Activated CD8-positive, alpha-beta memory T cell treated with anti-CD3 and anti-CD28 coated beads for 4 hours (primary cell): ENCODE measurements at places on chromosomes 7 and 10.

DNA sequence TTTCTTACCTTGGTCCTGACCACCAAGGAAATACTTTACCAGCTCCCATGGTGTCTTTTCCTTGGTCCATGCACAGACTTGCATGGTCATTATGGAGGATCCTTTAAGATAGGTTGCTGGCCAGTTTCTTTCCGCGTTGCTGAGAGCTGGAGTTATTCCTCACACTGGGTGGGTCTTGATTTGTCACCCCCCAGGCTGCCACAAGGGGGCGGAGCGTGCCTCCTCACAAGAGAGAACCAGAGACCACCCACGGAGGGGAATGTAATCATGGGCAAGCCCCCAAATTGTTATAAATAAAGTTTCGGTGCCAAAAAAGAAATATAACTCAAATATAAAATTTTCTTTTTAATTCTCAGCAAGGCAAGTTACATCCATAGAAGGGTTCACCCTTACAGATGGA, 10.5 kb upstream of the TRIM24 start:
- peak; percentile 5 for DNase-seq

DNA sequence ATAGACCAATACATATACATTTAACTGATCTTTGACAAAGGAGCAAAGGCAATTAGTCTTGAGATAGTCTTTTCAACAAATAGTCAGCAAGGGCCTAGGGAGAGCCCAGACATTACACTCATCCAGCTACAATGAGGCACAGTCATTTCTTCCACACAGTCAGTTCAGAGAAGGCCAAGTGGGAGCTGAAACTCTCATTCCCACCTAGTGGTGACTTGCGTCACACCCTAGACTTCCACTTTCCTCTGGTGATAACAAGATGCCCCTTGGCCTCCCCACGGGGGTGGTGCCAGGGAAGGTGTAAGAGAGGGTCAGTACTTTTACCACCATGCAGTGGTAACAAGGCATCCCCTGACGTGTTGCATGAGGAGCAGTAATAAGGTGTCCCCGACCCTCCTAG, 8.0 kb downstream of the FRMPD2 start:
- DNase-seq = no peak

- DNase-seq = no peak
Observed at GRCh38 chr7:111011520-111011919, 79.4 kb upstream of the LRRN3 start.

DNA sequence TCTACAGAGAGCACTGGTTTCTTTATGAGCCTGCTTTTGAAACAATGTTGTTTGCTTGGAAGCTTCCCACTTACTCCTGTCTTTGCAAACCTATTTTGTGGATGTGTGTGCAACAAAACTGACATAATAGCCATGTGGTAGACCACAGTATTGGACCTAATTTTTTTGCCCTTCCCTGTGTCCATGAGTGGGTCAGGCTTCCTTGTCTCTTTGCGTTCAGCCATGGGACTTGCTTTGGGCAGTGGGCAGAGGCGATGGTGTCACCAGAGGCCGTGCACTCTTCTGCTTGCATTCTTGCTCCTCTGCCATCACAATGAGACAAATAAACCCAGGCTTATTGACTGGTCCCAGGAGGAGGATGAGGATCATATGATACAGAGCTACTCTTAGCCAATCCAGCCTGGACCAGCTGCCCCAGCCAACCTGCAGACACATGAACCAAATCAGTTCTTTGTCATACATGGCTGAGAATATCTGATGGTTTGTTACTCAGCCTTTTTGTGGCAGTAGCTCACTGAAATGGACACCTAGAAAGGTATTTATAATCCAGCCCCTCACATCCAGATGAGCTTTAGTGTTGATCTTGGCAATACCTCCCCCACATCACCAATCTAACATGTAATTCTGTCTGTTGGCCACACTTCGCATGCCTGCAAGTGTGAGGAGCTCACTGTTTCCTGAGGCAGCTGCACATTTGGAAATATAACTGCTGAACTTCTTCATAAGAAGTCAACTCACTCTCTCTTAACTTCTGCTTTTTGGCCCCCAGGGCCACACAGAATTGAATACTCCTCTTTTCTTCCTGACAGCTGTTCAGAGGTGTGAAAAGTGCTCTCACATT, 427.8 kb upstream of the ZMIZ1 start:
- no peak for DNase-seq

DNA sequence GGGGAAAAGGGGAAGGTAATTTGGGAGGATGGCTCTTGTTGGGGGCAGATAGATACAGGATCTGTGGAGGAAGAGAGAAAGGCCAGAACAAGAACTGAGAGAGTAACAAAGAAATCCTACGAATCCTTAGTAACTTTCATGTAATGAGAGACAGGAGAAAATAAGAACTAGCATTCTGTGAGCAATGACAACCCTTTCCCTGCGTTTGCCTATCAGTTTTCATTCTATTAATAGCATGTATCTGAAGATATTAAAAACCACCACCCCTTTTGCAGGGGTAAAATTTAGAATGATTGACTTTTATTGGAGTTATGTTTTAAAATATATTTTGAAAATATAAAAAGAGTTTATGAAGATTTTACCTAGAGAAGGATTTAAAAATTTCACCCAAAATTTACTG, 132.8 kb downstream of the ZEB1 start:
- DNase-seq = no peak

- no peak for DNase-seq
Observed at GRCh38 chr7:143248761-143249354, 14.4 kb upstream of the GSTK1 start.

DNA sequence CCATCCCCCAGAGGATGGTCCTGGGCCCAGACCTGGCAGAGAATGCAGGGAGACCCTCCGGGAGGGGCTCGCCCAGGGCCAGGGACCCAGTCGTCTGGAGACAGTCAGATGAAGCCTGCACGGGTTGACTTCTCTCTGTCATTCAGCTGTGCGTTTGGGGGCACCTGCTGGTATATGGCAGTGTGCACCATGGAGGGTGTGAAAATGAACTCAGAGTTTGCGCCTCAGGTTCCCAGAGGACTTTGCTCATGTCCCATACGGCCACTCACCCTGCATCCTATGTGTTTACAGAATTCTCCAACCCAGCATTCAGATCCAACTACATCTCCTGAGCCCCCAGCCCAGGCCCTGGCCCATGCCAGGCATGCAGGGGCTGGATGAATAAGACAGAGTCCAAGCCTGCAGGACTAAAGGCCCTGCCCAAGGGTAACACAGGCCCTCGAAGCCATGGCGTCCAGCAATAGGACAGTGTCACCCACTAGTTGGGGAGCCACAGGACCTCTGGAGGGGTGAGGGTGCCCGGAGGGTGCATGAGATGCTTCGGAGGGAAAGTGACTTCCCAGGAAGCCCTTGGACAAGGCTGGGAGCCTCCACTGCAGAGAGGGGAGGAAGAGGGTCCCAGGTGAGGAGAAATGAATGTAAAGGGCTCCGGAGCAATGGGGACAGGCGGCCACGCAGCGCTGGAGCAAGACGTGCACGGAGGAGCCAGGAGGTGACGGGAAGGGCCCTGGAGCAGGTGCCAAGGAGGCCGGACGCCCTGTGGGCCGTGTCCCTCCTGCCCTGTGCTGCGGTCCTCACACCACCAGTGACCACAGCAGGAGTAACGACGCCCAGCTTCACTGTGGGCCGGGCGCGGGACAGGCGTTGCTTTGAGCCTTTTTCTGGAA, 36.3 kb downstream of the CALML3 start:
- DNase-seq = no peak

DNA sequence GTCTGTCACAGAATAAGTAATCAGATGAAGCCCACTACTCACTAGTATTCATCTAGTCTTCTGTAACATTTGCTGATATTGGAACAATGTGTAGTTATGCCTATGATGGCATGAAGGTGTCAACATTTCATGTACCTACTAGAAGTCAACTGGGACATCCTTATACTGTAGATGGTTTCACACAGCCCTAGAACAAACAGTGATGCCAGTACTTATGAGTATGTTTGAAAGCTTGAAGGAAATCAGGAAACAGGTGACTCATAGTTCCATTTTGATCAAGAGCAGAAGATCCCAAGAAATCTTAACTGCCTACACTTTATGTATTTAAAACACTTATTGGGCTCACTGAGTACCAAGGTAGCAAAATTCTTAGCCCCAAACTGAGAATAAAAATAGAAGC, 1519.6 kb downstream of the REEP3 start:
- DNase-seq = no peak

DNA sequence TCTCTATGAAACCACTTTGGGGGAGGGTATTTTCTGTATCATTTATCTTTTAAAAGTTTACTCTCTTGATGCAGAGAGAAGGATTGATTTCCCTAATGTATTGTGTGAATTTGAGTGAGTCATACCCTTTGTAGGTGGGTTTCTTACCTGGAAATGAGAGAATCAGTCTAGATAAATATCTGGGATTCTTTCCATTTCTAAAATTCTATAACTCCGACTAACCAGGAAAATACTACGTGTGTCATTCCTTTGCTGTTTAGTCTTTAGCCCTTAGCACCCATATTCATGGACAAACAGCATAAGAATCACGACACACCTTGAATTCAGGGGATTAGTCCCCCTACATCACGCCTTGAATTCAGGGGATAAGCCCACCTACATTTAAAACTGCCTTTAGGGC, 139.1 kb downstream of the GATA3 start:
- no peak for DNase-seq

- DNase-seq = no peak
Observed at GRCh38 chr7:40883826-40884225, 749.0 kb downstream of the SUGCT start.

DNA sequence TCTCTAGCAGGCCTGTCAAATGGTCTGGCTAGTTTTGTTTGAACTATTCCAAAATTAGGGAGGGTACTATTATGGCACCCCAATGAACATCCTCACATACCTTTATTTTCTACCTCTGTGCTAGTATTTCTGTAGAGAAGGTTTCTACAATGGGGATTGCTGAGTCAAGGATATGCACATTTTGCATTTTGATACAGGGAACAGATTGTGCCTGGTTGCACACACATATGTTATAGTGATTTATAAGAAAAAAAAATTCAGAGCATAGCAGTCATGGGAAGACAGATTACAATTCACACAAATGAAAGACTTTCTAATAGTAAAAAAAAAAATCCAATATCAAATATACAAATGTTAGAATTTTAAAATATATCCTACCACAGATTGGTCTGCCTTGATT, 14.1 kb upstream of the NRBF2 start:
- no peak for DNase-seq

GRCh38 chr7:120091807-120092206, 181.2 kb upstream of the KCND2 start:
- no peak for DNase-seq

- no peak for DNase-seq
Observed at GRCh38 chr7:106199024-106199423, 85.8 kb downstream of the NAMPT start.

DNA sequence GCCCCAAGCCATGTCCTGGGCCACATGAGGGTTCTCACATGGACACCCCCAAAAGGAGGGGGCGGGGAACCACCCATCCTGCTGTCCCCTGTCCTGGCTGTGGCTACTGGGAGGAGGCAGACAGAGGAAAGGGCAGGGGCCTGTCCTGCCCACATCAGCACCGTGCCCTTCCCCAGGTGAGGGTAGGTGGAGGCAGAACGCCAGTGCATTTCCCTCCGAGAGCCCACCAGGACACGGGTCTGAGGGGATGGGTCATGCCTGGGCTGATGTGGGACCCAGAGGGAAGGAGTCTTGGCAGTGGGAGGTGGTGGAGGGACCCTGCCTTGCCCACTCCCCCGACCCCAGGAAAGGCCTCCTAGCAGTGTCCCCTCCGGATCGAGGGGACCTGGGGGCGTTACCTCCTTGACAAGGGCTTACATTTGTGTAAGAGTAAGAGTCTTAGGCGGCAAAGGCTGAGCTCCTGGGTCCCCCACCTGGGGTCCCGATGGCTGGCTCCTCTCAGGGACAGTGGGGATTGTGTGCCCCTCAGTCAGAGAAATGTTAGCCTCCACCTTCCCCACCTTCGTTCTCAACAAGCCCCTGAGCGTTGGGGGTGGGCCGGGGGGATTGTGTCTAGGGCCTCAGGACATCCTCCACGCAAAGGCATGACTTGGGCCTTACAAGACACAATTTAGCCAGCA, 6.1 kb downstream of the CRYGN start:
- no peak for DNase-seq

DNA sequence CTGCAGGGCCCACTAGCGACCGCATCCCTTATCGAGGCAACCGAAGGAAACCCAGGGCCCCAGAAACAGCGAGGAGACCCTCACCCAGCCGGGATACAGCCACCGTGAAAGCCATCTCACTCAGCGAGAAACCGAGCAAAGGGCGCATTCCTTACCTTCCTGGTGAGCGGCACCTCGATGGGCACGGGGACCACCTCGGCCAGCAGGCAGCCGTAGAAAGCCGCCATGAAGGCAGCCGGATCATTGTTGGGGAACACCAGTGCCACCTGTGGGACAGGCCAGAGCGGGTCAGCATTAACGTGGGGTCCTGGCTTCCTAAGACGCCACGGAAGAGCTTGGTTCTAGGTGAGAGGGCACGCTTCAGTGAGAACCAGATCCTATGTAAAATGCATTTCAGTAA, 263.7 kb downstream of the ZMYND11 start:
- DNase-seq = no peak

GRCh38 chr7:32259931-32260596, 189.9 kb upstream of the PDE1C start:
- no peak for DNase-seq

DNA sequence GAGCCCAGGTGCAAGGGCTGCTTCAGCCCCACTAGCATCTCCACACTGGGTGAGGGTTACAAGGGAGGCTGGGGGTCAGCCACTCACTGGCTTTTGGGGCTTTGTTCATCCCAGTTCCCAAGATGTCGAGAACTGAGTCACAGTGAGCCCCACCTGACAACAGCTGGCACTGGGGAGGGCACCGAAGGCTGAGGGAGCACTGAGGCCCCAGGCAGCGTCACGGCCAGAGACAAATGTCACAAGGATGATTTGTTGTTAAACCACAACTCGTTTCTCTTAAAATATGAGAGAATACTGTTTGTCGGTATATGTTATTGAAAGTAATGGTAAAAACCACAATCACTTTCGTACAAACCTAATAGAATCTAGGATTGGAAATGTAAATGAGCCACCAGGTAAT, 219.9 kb downstream of the CELF2 start:
- DNase-seq = peak; percentile 33

GRCh38 chr7:35720032-35720431, 25.1 kb upstream of the HERPUD2 start:
- no peak for DNase-seq

DNA sequence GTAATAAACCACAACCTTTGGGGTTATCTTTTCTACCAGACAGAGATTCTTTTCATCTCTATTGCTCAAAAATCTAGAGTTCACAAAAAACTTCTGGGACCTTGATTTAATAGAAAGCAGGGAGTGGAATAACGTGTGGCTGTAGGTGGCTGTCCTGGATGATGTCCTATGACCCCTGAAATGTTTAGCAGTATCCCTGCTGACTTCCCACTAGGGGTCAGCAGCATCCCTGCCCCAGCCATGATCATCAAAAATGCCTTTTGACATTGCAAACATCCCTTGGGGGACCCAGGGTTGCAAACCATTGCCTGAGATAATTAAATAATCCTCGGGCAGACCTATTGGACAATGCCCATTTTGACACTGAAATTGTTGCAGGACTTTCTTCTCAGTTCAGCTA, 177.1 kb downstream of the USP6NL start:
- DNase-seq = no peak
